ENCODE measurements at places on chromosomes 1 and 21. TPM values are rescaled to one million over a fixed set of nuclear protein-coding genes. Genes with fewer than 3 reads are reported as not detected.

The LCE2C gene
- not detected for total RNA-seq

The GPR52 gene
- 0.34 TPM for total RNA-seq

The DIPK1A gene
- total RNA-seq = 16.2 TPM

The BNIPL gene
- total RNA-seq = 7.5 TPM

The CD5L gene
- not detected for total RNA-seq

The TSSK3 gene
- 0.34 TPM for total RNA-seq

The MPZ gene
- total RNA-seq = under 0.01 TPM

The AVPR1B gene
- total RNA-seq = not detected

The ANGPTL1 gene
- not detected for total RNA-seq

The MAGI3 gene
- total RNA-seq = 10.3 TPM

The KLHDC7A gene
- not detected for total RNA-seq

The ADAMTS4 gene
- total RNA-seq = under 0.01 TPM

The ATF3 gene
- total RNA-seq = 67.0 TPM

The KRTAP10-8 gene
- total RNA-seq = not detected

The AMPD1 gene
- not detected for total RNA-seq

The IVL gene
- 18.8 TPM for total RNA-seq

The IL20 gene
- 0.43 TPM for total RNA-seq

The DIO1 gene
- not detected for total RNA-seq

The SPATA21 gene
- not detected for total RNA-seq

The LIX1L gene
- total RNA-seq = 2.4 TPM

The PODN gene
- not detected for total RNA-seq

The ADGRB2 gene
- 0.34 TPM for total RNA-seq

The WDR64 gene
- total RNA-seq = not detected

The GOLT1A gene
- 0.71 TPM for total RNA-seq

The SEMA4A gene
- total RNA-seq = 3.8 TPM

The ZBTB8A gene
- total RNA-seq = 10.6 TPM

The TMOD4 gene
- not detected for total RNA-seq

The REN gene
- under 0.01 TPM for total RNA-seq

The GSTM5 gene
- not detected for total RNA-seq

The C1orf115 gene
- 4.6 TPM for total RNA-seq

The SLC44A3 gene
- 2.7 TPM for total RNA-seq

The HPCA gene
- not detected for total RNA-seq

The CYP4B1 gene
- 9.0 TPM for total RNA-seq

The NPPB gene
- total RNA-seq = not detected

The PLA2G2F gene
- total RNA-seq = not detected

The ALG14 gene
- 2.7 TPM for total RNA-seq

The ARHGEF16 gene
- total RNA-seq = 22.8 TPM

The RXFP4 gene
- not detected for total RNA-seq

The NUDT17 gene
- total RNA-seq = 0.78 TPM

The OR6N1 gene
- total RNA-seq = not detected

The FOXO6 gene
- 0.14 TPM for total RNA-seq

The OR13G1 gene
- total RNA-seq = not detected

The BRDT gene
- total RNA-seq = not detected

The EPHA8 gene
- not detected for total RNA-seq

The PIGR gene
- 14.5 TPM for total RNA-seq

The RGS16 gene
- total RNA-seq = 7.5 TPM

The TRABD2B gene
- total RNA-seq = 1.1 TPM

The S100A12 gene
- 1.5 TPM for total RNA-seq

The CAPN8 gene
- 0.14 TPM for total RNA-seq

The KCNJ6 gene
- not detected for total RNA-seq

The FCMR gene
- 0.36 TPM for total RNA-seq

The LEPR gene
- 18.3 TPM for total RNA-seq

The COL11A1 gene
- total RNA-seq = 0.07 TPM

The CD1D gene
- total RNA-seq = 1.00 TPM

Measured in nasal cavity respiratory epithelium epithelial cell of viscerocranial mucosa (primary cell).